HT1080 (cell line): ENCODE measurements at places on chromosomes 6 and 20.

DNA sequence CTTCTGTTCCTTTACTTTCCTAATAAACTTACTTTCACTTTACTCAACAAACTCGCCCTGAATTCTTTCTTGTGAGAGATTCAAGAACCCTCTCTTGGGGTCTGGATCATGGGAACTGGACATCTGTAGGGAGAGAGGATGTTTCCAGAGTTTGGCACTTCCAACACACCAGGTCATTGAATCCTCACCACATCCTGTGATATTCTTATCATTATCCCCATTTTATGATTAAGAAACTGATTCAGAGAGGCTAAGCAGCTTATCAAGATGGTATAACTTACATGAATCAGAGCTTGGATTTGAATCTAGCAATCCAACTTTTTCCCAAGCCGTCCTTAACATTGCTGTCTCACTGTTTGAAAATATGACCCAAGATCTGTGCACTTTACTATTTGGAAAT, 15.5 kb downstream of the PPIL6 start:
- peak; percentile 17 for DNase-seq

- DNase-seq: no peak
Measured at GRCh38 chr20:37933786-37934633, 31.1 kb downstream of the VSTM2L start.

- DNase-seq: no peak
Measured at GRCh38 chr6:33828452-33828763, 24.6 kb upstream of the MLN start.

- no peak for DNase-seq
Measured at GRCh38 chr6:137159912-137160311, 13.5 kb downstream of the IL22RA2 start.

- DNase-seq: no peak
Measured at GRCh38 chr20:19769507-19769906, 11.4 kb downstream of the RIN2 start.

- DNase-seq: peak; percentile 40
Measured at GRCh38 chr20:3889489-3890397, 556 bp downstream of the PANK2 start.

GRCh38 chr20:12051206-12052163, 133.8 kb downstream of the BTBD3 start:
- no peak for DNase-seq

GRCh38 chr6:49744259-49744658, at the start of gene CRISP3:
TSS of gene CRISP3 (minus strand) at chr6:49744388. CDS start at chr6:49744367, 21 bp downstream.
- no peak for DNase-seq

DNA sequence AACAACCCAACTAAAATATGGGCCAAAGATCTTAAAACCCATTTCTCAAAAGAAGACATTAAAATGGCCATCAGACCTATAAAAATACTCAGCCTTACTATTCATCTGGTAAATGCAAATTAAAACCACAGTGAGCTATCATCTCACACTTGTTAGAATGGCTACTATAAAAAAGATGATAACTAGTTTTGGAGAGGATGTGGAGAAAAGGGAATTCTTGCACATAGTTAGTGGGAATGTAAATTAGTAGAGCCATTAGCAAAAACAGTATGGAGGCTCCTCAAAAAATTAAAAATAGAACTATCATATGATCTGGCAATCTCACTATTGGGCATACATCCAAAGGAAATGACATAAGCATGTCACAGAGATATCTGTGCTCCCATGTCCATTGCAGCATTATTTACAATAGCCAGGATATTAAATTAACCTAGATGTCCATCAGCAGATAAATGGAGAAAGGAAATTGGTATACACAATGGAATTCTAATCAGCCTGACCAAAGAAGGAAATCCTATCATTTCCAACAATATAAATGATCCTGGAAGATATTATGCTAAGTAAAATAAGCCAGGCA, 2.9 kb downstream of the SIRPB1 start:
- peak; percentile 23 for DNase-seq

GRCh38 chr6:31614684-31615578, at the start of gene AIF1:
TSS of gene AIF1 (plus strand) at chr6:31615234. CDS start at chr6:31615330, 96 bp downstream.
- DNase-seq: no peak
